ENCODE measurements at places on chromosomes 3 and 15.

DNA sequence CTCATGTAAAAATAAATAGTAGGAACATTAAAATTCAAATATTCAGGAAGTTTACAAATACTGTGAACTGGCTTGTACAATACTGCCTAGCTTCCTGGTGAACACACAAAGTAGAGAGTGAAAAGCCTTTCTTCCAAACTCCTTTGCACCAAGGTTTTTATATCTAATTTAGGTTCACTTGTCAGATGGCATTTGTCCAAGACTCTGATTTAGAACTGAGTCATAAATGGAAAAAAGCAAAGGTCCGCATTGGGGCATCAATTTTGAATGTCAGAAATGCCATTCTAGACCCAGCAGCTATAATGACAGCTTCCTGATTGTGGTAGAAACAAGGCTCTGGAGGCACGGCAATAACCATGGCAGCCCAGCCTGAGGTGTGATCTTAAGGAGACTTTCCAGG is 160.7 kb downstream of the PDE8A start:
- no peak for DNase-seq
- H3K27me3 ChIP-seq: no peaks in the 10 kb centered on the region
- no peaks in the 10 kb centered on the region for H3K36me3 ChIP-seq
- no peaks in the 10 kb centered on the region for H3K4me1 ChIP-seq
- no peak overlapping the region for H3K27ac ChIP-seq

DNA sequence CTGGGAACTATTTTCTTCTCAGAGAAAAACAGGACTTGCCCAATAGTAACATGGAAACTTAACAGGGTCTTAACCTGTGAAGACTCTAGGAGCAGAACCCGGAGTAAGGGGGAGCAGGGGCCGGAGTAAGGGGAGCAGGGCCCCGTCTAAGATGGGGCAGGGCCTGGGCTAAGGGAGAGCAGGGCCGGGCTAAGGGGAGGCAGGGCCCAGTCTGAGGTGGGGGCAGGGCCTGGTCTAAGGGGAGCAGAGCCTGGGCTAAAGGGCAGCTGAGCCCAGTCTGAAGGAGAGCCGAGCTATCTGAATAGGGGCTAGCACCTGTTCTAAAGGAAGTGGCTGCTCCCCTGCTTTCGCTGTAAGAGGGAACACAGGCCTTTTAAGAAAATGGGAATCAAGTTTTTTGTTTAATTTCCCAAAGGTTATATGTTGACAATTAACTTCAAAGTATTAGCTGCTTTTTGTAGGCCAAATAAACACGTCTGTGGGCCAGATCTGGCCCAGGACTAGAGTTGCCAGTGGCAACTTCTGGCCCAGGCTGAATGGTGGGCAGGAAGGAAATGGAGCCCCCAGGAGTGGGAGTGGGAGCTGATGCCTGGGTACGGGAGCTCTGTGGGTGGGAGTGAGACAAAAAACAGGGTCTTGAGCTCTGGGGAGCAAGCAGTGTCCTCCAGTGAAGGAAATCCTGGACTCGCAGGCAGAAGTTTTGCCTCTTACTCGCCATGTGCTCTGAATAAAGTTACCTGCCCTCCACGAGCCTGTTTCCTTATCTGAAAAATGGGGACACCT is 32.5 kb downstream of the CSPG4 start:
- DNase-seq: no peak
- no peaks in the 10 kb centered on the region for H3K27me3 ChIP-seq
- H3K27ac ChIP-seq: no peak overlapping the region
- H3K4me1 ChIP-seq: no peaks in the 10 kb centered on the region

- no peaks in the 10 kb centered on the region for H3K27me3 ChIP-seq
- no peak overlapping the region for H3K27ac ChIP-seq
- no peak overlapping the region for H3K4me3 ChIP-seq
- H3K4me1 ChIP-seq: no peaks in the 10 kb centered on the region
- H3K36me3 ChIP-seq: no peaks in the 10 kb centered on the region
Observed at GRCh38 chr3:132900481-132900880, 137.7 kb upstream of the TMEM108 start.

DNA sequence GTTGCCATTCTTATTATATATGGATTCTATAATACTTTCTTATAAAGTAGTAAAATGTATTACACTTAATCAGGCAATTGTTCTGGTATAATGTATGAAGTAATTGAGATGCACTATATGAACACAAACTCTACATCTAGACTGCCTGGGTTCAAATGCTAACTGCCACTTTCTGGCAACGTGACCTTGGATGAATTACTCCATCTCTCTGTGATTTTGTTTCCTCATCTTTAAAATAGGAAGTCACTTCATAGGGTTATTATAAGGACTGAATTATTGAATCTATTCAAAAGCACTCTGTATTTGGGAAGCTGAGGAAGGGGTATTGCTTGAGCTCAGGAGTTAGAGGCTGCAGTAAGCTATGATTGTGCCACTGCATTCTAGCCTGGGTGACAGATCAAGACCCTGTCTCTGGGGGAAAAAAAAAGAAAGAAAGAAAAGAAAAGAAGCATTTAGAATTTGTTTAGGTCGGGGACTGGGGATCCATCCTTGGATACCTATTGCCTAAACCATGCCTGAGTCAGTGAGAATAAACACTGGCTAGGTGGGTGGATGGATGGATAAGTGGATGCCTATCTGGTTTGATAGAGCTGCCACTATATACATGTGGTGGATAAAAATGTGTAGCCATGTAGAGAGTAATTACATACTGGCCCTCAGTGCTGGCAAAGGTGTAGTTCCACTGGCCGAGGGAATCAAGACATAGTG is 2.5 kb downstream of the TM4SF1 start:
- H3K27ac ChIP-seq: no peak overlapping the region
- no peak for DNase-seq
- H3K27me3 ChIP-seq: peaks cover 23% of the 10 kb centered on the region
- no peak overlapping the region for H3K4me3 ChIP-seq
- no peaks in the 10 kb centered on the region for H3K36me3 ChIP-seq
